Pons (tissue), 1 donor: ENCODE measurements at places on chromosomes 16 and 17.
A peak's percentile ranks its signal among the peaks of the same experiment; 100 is the strongest.

GRCh38 chr17:8060274-8060673, 21.4 kb downstream of the ALOX15B start:
- DNase-seq: peak; percentile 88

DNA sequence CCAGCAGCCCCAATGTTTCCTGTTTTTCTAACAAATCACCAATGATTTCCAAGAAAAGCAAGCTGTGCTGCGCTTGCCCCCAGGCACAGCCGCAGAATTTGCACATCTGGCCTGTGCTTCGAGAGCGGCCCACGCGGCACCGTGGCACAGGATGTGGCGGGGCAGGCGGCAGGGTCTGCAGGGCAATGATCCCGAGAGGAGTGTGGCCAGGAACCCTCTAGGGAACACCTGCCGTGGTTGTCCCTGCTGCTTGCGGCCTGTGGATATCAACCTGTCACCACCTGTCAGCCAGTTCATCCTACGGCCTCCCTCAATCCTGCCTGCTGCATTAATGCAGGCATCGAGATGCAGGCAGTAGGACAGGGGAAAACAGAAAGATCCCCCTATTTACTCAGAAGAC, 24.0 kb downstream of the PIK3R5 start:
- DNase-seq: no peak

DNA sequence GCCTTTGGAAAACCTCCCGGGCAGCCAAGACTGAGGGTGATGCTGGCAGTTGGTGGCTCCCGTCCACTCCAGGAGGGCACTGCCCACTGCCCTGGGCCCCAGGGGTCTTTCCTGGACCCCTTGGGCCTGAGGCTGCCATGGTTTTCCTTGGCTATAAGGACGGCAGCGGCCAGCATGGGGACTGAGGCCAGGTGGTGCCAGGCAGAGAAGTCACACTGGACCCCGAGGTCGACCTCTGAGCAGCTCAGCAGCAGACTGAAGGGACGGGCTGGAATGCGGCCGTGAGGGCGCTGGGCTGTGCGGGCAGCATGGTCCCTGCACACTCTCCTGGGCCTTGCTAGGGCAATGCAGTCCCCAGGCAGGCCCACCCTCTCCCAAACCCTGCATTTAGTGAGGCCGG, 55.6 kb upstream of the GNG13 start:
- no peak for DNase-seq

GRCh38 chr17:77266891-77267341, 126.1 kb downstream of the SEC14L1 start:
- no peak for DNase-seq

DNA sequence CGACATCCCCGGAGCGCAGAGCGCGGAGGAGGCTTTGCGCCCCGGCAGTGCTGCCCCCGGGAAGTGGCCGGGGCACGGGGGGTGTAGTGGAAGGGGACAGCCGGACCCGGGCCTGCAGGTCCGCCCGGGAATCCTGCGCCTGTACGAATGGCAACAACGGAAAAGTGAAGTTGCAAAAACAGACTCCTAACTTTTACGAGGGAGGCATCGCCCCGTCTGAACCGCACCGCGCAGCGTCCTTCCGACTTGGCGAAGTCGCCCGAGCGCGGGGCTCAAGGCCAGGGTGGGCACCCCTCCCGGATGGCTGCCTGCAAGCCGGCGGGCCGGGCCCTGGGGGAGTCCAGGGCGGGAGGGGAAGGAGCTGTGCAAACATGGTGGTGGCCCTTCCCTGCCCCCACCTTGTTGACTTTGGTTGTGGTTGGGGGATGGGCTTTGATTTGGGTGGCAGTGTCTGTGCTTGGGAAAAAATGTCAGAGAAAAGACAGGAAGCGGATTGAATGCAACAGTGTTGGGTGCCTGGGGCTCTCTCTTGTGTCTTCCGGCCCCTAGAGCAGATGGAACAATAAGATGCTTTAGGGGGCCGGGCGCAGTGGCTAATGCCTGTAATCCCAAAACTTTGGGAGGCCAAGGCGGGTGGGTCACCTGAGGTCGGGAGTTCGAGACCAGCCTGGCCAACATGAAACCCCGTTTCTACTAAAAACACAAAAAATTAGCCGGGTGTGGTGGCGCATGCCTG, 675 bp downstream of the RNF213 start:
- peak; percentile 49 for DNase-seq

GRCh38 chr17:9020096-9020823, 1.1 kb upstream of the NTN1 start:
- no peak for DNase-seq

- DNase-seq: no peak
Observed at GRCh38 chr16:55542459-55543082, 23.9 kb upstream of the CAPNS2 start.

DNA sequence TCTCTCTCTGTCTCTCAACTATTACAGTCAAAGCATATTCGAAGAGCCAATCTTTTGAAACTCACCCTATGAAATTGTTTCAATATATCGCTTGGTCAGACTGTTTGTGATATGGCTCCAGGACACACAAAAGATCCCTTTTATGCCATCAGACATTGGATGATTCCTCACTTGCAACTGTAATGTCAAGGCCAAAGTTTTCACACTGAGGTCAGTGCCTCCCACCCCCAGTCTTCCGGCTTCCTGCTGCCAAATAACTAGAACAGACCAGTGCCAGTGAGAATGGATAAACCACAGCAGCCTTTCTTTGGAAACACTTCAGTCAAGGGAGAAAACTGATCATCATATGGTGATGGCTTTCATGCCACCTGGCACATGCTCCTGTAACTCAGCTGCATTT, 321.9 kb upstream of the ZFHX3 start:
- DNase-seq: no peak

- DNase-seq: peak; percentile 99
Observed at GRCh38 chr17:76540381-76541300, 797 bp downstream of the PRCD start.

GRCh38 chr16:17770104-17770503, 299.3 kb upstream of the XYLT1 start:
- DNase-seq: no peak

DNA sequence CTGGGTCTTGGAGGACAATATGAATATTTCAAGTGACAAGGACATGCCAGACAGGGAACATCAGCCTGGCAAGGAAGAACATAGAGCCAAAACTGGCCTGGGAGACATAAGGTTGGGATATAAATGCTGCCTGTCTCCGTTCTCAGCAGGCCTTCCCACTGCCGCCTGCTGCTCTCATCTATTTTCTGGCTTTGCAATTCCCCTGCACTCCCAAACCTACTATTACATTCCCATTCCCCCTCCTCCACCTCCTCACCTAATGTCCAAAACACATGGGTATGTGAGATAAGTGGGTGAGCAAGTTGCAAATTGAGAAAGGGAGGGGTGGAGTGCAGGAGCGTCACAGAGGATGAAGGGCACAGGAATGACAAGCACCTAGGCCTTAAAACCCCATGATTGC, 244.3 kb upstream of the CDH8 start:
- peak; percentile 23 for DNase-seq

GRCh38 chr17:16973760-16974540, 2.0 kb upstream of the TNFRSF13B start:
- DNase-seq: no peak
